ENCODE measurements at places on chromosomes 5 and 9. TPM values are rescaled to one million over a fixed set of nuclear protein-coding genes. Genes with fewer than 3 reads are reported as not detected.

- no peaks in the 10 kb centered on the region for H3K36me3 ChIP-seq
- H3K27ac ChIP-seq: no peak overlapping the region
- no peaks in the 10 kb centered on the region for H3K27me3 ChIP-seq
- H3K4me1 ChIP-seq: peaks cover 20% of the 10 kb centered on the region
- H3K4me3 ChIP-seq: no peak overlapping the region
These were observed 15.9 kb upstream of the FGF1 start for GRCh38 chr5:142701673-142702311.

GRCh38 chr5:124052201-124052600 is 540.2 kb downstream of the CSNK1G3 start:
- H3K36me3 ChIP-seq: no peaks in the 10 kb centered on the region
- no peaks in the 10 kb centered on the region for H3K27me3 ChIP-seq
- H3K4me1 ChIP-seq: peaks cover 7% of the 10 kb centered on the region
- H3K4me3 ChIP-seq: no peak overlapping the region
- DNase-seq: no peak

- H3K27me3 ChIP-seq: no peaks in the 10 kb centered on the region
- H3K4me1 ChIP-seq: peaks cover 11% of the 10 kb centered on the region
- no peak overlapping the region for H3K27ac ChIP-seq
- H3K4me3 ChIP-seq: no peak overlapping the region
- peaks cover 6% of the 10 kb centered on the region for H3K36me3 ChIP-seq
- no peak for DNase-seq
These were observed 34.4 kb downstream of the SNX18 start for GRCh38 chr5:54551926-54552325.

DNA sequence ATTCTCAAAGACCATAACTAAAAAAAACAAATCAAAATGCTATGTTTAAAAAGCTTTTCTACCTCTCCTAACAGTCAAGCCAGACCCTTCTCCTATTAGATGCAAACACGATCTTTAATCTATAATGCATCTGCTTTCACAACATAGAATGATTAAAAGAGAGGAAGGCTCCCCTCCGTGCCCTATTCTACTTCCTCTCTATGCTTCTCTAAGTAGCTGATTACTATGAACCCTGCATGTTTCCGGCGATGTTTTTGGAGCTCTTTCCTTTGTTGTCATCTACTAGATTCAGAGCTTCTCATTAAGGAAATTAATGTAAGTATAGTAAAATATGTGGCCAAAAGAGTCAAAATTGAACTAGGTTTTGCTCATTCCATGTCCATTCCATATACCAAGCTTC is 29.2 kb upstream of the CEP120 start:
- no peaks in the 10 kb centered on the region for H3K27me3 ChIP-seq
- H3K36me3 ChIP-seq: no peaks in the 10 kb centered on the region
- H3K27ac ChIP-seq: no peak overlapping the region
- no peak for DNase-seq

- no peaks in the 10 kb centered on the region for H3K4me1 ChIP-seq
- no peak for DNase-seq
- H3K36me3 ChIP-seq: no peaks in the 10 kb centered on the region
- no peaks in the 10 kb centered on the region for H3K27me3 ChIP-seq
These were observed 102.9 kb upstream of the PPP1R26 start for GRCh38 chr9:135376511-135377265.

LRRC26 gene
- 1.0 TPM for total RNA-seq
